Caco-2 (cell line): ENCODE measurements at places on chromosomes 3 and 15. TPM values are rescaled to one million over a fixed set of nuclear protein-coding genes. Genes with fewer than 3 reads are reported as not detected.

The ANXA2 gene
- 1,141 and 1,158 TPM in 2 replicates for total RNA-seq

The KLF15 gene
- 2.7 and 3.9 TPM in 2 replicates for total RNA-seq

The SKOR1 gene
- total RNA-seq = not detected in 2 replicates

The SV2B gene
- total RNA-seq = not detected in 2 replicates

The SMCO1 gene
- total RNA-seq = not detected in 2 replicates

The TM4SF1 gene
- 49.2 and 78.3 TPM in 2 replicates for total RNA-seq

The ZNF80 gene
- not detected in 2 replicates for total RNA-seq

- peak; percentile 72 for DNase-seq
Observed at GRCh38 chr3:123636431-123636841, 51.6 kb upstream of the HACD2 start.

- DNase-seq = no peak
Observed at GRCh38 chr3:126314790-126315658, 42.2 kb downstream of the KLF15 start.

GRCh38 chr3:121581691-121582090 is 11.5 kb upstream of the FBXO40 start:
- DNase-seq = no peak

DNA sequence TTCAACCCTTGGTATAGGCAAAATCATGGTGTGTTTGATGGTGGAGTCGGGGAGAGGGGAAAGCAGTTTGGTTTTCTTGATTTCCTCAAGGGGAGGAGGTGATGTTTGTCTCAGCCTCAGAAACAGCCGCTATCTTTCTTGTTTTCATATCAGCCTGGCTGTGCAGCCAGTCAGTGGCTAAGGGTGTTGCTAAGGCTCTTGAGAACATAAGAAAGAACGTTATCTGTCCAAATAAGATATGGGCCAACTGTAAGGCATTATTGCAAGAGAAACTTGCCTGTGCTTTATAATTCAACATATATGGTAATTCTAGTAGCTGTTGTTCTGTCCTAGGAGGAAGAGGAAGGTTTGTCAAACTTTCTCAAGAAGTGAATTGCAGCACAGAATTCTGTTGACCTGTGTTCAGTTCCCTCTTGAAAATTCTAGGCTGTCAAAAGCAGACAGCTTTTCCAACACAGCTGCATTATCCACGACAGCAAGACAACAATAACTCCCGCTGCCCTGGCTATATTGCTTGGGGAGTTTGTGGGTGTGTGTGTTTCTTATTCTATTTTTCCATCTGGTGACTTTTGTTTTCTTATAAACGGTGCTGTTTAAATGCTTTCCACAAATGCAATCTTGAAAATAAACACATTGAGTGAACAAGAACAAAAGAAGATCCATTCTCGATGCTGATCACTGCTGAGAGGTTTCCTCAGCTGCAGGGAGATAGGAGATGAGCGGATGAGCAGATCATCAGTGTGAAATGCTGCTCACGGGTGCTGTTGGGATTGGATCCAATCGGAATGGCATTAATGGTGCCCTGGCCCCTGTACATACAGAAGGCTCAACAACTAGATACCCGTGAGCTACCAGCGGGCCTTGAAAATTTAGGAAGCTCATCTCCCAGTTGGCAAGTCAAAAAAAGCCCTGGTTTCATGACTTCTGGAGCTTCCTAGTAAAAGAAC is 90.8 kb upstream of the TNFAIP8L3 start:
- DNase-seq = no peak

- no peak for DNase-seq
Observed at GRCh38 chr15:70916531-70916930, 23.9 kb downstream of the LRRC49 start.

DNA sequence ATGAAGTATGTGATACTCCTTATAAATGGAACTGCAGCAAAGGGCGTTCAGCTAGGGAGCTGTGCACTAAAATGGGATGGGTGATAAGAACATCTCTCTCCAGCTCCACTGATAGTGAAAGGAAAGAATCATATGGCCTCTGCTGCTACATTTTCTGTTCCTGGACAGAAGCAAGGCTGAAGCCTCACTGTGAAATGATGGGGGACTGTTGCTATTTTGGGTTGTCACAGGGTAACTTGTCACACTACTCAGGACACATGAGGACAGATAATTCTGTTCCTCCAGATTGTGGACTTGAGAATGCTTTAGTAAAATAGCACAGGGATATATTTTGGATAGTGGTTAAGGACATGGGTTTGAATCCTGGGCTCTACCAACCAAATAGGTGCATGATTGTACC is 423.6 kb downstream of the FHIT start:
- DNase-seq = no peak

DNA sequence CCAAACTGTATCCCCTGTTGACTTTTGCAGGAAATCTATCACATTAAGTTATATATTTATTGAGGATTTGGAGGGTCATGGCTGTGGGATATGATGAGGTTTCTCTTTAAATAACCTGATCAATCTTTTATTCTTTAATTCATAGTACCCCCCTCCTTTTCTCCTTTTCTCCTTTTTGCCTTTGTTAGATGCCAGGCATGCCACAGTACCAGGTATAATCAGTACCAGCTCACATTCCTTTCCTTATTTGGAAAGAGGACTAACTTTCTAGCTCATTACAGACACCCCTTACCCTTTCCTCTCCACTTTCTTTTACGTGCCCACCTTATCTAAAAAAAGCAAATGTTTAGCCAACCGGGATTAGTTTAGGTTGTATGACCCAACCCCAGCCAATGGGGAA is 326.4 kb upstream of the NAALADL2 start:
- DNase-seq = no peak

DNA sequence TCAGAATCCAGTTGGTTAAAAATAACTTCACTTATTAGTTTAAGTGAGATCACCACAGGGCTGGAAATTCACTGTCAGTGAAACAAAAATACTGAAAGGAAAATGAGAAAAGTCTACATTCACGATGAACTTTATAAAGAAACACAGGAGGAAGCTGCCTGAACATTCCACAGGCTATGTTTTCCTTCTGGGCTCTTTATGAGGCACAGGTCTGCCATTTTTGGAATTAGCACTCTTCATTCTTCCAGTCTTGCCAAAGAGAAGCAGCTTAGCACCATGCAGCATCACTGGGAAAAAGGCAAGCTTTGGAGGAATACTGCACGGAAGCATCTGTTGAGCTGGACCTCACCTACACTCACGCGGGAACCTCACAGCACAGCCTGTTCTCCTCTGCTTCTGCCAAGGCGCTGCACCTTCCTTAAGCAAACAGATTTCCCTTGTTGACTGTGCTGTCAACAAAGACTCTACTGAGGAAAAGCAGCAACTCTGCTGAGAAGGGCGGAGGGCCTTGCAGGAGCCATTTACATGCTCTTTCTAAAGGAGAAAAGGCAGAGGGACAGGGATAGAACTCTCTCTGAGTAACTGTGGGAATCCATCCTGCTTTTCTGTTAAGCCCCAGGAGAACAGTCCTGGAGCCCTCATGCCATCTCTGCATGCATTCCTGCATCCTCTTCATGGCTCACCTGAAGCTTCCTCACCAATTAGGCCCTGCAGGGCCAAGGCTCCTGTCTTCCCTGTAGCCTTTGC is 15.7 kb downstream of the SUSD5 start:
- DNase-seq = no peak

- DNase-seq = no peak
Observed at GRCh38 chr15:83815506-83815905, 161.6 kb downstream of the ADAMTSL3 start.

- DNase-seq = no peak
Observed at GRCh38 chr3:115486880-115487279, 136.4 kb upstream of the GAP43 start.

DNA sequence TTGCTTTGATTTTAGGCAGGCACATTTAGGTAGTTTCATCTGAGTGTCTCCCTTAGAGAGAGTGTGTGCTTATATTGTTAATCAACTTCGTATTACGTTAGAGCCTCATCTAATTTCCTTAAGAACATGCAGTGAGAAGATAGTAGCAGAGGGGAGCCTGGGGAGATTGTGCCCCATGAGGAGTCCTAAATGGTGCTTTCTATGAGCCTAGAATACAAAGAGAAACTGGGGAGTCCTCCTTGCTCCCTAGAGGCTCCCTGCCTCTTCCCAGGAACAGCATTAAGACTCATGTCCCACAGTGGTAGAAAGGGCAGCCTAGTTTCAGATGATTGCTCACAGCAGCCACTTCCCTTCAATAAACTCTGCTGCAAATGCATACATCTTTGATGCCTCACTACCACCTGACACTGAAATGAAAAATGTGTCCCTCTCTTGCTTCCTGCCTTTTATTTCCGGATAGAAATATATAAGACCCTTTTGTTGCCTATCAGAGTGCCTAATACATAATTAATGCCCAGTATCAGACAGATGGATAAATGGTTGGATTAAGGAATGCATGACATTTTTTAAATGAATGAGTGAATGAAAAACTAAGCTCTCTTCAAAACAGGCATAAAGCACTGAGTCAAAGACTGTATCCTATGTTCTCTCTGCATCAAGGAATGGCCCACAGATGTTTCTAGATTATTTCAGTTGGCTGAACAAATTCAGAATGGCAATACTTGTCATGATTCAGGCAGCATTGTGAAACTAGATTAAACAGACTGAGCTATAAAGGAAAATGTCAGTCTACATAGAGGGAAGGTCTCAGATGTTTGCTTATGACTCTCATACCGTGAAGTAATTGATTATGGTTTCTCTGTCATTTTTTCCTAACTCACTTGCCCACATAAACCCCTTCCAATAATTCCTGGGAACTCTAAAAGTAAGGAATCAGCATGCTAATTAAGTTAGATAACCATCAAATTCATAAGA is 362.1 kb downstream of the LRRC3B start:
- DNase-seq = no peak

DNA sequence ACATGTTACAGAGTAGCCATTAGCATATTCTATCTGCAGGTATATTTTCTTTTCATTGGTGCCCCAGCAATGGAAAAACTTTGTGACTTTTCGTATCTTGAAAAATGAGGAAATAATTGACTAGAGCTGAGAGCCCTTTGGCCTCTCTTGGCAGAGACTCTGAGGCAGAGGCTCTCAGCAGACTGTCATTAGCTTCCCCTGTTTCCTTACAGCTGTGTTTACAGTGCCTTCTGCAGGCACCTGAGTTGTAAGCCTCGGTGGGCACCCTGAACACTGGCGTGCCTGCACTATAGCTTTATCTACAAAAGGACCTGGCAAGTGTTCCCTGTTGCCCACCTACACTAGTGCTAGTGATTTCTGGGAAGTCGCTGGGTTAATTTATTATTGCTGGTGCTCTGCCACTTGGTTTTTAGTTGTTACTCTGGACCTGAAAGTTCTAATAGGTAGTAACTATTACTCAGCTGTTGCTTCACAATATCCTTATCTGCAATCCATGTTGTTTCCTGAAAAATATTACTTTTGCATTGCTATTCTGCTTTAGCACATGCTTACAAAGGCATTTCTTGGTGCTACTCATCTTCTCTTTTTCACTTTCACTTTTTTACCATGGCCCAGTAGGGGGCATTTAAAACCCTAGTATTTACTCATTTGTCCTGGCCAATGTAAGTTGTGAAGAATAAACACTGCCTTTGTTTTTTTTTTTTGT is 7.8 kb upstream of the GPR171 start:
- no peak for DNase-seq

- DNase-seq = no peak
Observed at GRCh38 chr3:87969620-87970019, 89.2 kb downstream of the CGGBP1 start.

DNA sequence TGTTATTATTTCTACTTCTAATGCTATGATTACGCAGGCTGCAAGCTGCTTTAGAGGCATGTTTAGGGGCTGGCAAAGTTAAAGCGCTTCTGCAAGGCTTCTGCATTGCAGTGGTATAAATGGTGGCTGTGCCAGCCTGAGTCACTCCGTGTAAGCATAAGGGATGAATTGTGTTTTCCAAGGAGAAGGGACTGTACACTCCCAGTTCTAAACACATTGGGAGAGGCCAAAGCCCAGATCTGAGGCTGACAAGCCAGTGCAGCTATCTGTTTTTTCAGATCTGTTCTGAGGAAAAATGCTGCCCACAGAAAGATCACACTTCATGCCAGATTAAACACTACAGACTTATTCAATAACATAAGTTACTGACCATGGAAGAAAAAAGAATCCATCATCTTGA is 83.8 kb downstream of the PRICKLE2 start:
- no peak for DNase-seq

- no peak for DNase-seq
Observed at GRCh38 chr3:103787879-103788278, 1353.1 kb downstream of the ZPLD1 start.

GRCh38 chr3:175105066-175105465 is 245.9 kb downstream of the NAALADL2 start:
- DNase-seq = no peak

- DNase-seq = no peak
Observed at GRCh38 chr3:72629191-72629631, 219.0 kb downstream of the SHQ1 start.

DNA sequence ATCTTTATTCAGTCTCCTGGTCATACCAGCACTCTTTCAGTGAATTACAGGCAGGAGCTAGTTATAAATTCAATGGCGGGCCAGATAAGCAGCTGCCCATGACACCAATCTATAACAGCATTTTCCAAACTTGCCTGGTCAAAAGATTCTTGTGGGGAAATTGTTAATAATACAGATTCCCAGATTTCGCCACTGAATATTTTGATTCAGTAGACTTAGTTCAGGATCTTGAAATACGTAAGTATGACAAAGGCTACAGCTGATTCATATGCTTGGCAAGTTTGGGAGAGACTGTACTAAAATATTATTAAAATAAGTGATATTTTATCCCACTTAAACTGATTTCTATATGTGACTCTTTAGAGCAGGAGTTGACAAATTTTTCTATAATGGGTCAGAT is 119.3 kb downstream of the TMCO5A start:
- no peak for DNase-seq

DNA sequence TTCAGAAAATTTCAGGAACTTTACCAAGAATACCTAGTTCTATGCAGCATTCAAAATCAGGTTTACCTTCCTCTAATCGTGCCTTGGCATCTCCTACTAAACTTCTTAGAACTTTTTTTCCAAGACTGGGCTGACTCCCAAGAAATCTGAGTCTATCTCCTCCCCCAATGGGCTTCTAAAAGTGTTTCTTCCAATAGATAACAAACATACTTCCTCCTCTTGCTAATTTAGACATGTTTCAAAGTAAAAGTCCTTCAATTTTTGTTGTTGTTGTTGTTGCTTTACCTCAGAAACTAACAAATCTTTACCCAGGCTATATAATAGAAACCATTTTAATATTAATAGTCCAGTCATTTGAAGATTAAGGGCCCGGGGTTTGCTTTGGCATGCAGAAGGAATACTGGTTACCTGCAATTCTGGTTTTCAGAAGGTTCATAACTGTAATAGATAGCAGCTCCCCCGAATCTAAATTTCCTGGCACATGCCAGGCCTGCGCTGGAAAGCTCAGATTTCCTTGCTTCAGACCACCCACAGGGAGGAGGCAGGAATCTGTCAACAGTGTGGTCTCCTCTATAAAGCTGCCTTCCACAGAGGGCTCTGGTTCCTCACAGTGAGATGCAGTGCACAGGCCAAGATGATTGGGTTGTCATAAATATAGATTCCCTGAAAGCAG is 188.7 kb downstream of the THRB start:
- no peak for DNase-seq

DNA sequence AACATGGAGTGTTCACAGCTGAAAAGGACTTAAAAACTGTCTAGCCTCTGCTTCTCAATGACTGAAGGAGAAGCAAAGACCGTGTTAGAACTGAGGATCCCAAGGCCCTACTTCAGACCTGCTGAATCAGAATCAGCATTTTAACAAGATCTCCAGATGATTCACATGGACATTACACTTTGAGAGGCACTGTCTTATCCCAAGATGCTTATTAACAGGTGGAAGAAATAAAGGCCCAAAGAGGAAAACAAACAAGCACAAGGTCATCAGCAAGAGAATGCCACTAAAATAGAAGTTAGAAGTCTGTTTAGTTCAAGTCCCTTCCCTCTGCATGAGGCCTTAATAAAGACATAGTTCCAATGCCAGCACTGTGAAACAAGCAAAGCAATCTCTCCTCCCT is 191.4 kb upstream of the BCL6 start:
- no peak for DNase-seq
